CD4-positive, alpha-beta T cell treated with Interleukin-21 for 1 hour (primary cell): ENCODE measurements at places on chromosomes 7 and 10.

DNA sequence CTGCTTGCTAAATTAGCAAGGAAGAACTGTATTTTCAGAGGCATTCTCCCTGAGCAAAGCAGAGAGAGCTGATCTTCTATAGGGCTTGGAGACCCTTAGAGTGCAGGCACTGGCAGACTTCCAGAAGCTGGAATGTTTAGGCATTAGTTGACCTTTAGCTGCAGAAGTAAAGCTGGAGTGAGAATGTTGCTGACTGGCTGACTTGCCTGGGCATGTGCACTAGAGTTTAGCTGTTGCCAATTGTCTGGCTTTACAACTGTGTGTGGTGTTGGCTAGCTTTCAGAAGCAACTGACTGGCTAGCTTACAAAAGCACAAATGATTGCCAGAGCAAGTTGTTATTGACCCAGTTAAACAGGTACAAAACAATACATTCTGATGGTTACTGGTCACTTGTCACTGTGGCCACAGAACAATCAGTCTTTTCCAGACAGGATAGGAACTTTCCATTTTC lies 25.1 kb downstream of the FAM13C start:
- DNase-seq, result no peak

DNA sequence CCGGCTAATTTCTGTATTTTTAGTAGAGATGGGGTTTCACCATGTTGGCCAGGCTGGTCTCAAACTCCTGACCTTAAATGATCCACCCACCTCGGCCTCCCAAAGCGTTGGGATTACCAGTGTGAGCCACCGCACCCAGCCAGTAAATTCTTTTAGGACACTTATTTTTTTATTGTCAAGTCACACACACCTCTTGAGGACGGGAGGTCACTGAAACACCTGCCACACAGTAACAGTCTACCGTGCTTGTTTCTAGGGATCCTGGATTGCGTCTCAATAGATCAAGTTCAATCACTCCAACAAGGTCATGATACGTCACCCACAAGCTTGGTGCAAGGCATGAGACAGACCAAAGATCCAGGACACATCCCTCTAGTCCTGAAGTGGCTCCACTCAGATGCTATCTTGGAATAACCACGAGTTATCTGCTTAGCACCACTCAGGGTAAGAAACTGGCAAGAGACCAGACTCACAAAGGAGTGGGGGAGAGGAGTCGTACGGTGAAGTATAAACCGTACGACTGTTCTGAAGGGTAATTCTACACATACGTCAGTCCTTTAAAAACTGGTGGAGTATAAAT lies 58.9 kb upstream of the NCAPG2 start:
- DNase-seq, result no peak

DNA sequence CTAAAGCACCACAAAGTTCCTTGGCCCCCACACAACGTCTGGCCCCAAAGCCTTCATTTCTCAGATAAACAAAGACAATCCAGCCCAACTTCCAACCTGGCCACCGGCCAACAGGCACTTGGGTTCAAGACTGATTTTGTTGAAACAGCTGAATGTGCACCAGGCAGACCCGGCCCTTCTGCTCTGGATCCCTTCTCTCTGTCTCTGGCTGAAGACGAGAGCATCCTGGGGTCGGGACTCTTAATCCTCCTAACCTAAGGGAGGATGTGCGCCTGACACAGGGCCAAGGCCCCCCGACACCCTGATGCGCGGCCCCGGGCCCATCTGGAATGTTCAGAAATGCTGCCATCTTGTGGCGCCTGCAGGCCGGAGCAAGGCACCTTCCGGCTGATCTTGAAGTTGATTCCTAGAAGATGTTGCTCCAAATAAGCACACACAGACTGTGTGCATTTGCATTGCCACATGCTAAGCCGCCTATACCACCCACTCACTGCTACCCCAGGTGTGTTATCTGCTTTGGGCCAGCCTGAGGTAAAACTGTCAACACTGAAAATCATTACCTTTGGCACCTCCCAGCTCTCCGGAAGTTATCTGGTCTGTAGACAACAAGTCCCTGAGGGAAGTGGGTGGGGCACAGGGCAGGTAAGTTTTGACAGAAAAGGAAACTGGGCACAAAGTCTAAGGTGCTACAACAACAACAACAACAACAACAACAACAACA lies 98.4 kb upstream of the HABP2 start:
- DNase-seq, result no peak

GRCh38 chr10:114374053-114374791 lies 30.1 kb downstream of the AFAP1L2 start:
- no peak for DNase-seq

DNA sequence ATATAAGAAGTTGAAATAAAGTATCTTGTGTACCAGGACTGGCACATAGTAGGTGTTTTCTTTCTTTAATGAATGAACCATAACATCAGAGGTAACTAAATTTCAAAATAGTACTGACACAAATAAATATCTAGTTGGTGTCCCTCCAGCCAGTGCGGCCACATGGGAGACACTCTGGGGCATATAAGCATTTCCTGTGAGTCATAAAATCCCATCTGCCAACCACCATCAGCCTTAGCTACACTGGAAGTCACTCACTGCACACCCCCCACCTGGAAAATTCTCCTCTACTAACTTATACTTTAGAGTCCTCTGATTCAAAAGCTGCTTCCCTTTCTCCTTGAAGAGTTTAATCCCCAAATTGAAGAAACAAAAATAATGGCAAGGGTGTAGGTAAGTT lies 32.5 kb downstream of the DYDC1 start:
- no peak for DNase-seq

DNA sequence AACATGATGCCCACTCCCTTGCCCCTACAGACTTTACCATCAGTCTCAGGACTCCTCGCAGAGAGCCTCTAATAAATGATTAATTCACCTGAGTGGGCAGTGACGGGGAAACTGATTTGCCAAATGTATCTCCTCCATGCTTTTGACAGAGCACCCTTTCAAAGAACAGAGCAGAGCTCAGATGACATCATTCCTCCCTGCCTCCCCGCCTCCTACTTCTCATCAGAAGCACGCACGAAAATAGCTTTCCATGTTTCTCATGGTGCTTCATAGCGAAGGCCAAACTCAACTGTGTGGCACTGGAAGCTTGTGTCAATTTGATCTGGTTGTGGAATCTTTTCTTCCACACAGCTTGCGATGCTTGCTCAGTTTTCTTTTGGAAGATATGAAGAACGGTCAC lies 442.5 kb downstream of the RPS24 start:
- DNase-seq, result no peak

DNA sequence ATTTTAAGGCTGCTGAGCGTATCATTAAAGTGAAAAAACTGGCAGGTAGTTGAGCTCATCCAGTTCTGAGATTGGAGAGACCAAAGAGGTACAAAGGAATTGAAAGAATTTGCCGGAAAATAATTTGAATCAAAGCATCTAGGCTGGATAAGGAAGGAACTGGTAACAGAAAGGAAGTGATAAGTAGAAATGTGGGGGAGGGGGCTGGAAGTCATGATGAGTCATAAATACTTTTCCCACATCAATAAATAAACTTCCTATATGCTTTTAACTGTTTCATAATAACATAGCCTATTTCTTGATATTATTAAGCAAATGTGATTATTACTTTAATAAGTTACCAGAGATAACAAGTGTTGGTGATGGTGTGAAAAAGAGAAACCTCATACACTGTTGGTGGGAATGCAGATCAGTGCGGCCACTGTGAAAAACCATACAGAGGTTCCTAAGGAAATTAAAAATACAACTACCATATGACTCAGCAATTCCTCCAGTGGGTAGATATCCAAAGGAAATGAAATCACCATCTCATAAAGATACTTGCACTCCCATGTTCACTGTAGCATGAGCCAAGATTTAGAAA lies 27.0 kb downstream of the ZNF438 start:
- DNase-seq, result peak; percentile 5

DNA sequence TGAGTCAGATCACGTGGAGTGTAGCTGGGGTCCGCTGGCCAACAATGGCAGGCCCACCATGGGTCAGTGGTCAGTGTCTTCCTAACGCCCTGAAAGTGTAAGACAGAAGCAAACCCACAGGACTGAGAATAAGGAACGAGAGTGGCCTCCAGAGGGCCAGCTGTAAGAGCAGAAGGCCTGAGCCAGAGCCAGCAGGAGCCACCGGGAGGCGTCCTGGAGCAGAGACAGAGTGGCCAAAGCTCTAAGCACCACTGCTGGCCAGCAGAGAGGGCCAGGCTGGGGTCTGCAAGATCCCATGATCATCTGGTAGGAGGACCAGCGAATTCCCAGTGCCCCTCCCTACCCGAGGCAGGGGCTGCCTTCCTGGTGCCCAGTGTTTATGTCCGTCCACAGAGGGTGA lies 9.2 kb downstream of the CCDC201 start:
- no peak for DNase-seq

DNA sequence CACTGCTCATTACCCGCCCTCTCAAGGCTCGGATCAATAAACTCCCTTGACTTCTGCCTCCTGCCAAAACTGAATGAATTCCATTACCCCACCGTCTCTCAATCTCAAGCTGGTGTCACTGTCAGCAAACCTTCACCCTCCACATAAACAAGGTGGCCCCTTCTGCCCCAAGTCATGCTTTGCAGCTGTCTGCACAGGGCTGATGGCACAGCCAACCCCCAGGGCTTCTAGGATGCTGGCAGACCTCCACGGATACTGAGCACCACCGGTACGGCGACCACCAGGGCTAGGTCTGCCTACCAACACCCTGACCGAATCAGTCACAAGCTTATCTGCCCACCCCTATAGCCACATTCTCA lies 46.1 kb downstream of the PARD3 start:
- DNase-seq, result no peak

DNA sequence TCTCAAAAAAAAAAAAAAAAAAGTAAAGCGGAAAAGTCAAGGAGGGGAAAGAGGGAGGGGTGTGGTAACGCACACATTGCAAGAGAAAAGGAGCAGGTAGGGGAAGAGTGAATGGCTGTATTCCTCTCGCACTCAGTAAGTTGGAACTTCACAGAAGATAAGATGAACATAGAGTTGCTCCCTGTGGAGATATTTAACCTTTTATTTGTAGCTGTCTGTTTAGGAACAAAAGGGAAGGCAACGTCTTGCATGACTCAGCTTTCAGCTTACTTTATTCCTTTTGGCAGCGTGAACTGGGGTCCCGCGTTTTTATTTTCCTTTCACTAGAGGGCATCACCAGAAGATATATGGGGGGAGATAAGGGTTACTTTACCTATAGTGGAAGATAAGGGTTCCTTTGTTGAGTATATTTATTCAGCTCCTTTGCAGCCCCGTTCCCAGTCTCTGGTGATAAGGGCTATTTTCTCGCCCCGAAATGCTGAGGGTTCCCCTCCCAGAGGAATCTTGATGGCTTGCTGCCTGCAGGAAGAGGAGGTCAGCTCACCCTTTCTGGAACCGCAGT lies 78.5 kb downstream of the APBB1IP start:
- DNase-seq, result no peak

DNA sequence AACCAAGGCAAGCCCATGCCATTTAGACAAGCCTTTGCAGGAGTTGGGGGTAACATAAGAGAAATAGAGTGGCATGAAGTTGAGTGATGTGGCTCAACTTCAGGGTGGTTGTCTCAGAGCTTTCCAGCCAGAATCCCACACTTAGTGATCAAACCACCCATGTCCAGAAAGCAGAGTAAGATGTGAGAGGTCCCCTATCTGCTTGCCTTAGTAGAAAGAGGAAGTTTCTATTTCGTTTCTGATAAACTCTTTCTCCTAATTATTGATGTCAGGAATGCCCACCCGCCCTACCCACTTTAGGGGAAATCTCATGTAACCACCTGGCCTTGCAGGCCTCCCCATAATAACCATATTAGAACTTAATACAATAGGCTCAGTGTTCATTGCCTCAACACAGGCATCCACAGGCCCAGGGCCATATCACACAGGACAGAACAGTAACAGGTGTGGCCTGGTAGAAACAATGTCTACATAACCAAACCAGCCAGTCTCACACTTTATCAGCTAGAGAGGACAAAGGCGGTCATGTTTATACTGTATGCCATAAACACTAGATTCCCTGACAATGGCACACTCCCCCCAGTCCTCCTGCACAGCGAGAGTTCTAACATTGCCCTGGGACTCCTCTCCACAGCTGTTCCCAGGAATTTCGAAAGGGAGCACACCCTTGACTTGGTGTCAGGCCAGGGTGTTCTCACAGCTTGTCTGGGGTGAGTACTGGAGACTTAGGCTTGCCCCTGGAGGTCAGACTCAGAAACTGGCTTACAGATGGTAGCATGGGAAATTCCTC lies 364.4 kb downstream of the CXCL12 start:
- DNase-seq, result no peak

- no peak for DNase-seq
These were observed 399.0 kb downstream of the HGF start for GRCh38 chr7:81370822-81371221.

DNA sequence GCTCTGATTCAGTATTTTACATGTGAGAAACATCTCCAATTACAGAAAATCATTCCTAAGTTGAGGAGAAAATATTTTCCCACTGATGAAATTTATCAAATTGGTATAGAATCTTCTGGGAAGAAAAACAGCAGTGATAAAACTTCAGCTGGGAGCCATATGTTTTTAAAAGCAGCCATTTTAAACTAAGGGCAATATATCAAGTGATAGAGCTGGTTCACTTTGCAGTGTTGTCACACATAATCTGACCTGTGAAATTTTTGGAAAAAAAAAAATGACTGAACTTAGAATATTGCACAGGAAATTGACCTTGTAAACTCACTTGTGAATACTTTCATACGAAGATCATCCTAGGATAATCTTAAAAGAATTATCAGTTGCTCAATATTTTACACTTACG lies 10.5 kb upstream of the EZH2 start:
- DNase-seq, result no peak

- DNase-seq, result no peak
These were observed 104.8 kb upstream of the TMEM229A start for GRCh38 chr7:124137664-124138063.

GRCh38 chr10:50325449-50326171 lies 74.3 kb upstream of the ASAH2 start:
- DNase-seq, result no peak

DNA sequence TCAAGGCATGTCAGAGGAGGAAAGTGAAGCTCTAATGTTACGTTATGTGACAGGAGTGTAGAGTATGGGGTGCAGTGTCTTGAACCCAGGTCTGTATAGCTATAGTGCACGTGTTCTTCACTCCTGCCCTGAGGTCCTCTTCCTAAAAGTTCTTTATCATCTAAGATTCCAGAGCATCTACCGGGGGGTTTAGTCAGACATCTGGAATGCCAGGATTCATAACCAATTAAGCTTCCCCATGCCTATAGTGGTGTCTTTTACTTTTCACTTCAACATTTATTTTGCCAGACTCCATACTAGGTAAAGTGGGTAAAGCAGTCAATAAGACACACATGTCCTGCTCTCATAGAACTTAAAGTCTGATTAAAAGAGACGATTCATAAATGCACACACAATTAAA lies 22.4 kb downstream of the PPP1R3C start:
- DNase-seq, result no peak

GRCh38 chr7:31171984-31172383 lies 119.9 kb downstream of the ADCYAP1R1 start:
- no peak for DNase-seq

DNA sequence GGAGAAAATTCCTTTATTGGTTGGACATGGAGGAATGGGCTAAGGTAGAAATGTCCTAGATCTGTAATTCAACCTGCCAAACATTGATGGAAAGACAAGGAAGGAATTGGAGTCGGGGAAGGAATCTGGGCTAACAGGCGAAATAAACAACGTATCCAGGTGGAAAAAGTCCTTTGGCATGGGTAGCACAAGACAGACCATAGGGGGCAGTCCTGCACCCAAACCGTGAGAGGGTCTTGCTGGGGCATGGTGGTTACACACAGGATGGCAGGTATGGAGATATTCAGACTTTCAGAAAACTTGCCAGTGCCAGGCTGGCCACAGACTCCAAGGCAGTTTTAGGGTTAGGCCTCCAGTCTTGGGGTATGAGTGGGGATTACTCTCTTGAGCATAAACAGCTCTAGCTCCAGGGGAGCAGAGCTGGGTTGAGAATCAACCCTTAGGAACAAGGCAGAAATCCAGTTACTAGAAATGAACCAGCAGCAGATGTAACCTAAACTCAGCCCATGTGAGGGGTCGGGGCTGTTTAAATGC lies 188.6 kb upstream of the GDF10 start:
- DNase-seq, result no peak
